ENCODE measurements at places on chromosomes 7 and 10.

- DNase-seq, result no peak
Measured at GRCh38 chr7:150863946-150864345, 11.6 kb downstream of the AOC1 start.

DNA sequence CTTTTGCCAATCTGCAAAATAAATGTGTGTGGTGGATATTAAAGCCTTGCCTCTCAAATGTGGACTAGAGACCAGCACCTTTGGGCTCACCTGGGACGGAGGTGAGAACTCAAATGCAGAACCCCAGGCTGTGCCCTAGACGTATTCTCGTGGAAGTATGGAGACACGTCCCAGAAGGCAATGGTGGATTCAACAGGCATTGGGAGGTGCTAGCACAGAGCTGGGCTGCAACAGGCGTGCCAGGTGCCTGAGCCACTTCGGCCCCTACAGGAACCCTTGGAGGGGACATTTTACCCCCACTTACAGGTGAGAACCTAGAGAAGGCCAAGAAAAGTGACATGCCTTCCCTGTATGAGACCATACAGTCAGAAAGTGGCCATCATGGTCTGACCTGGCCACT, 12.2 kb downstream of the DDX56 start:
- no peak for DNase-seq

- DNase-seq, result no peak
Measured at GRCh38 chr7:72334066-72334465, 78.1 kb downstream of the CALN1 start.

DNA sequence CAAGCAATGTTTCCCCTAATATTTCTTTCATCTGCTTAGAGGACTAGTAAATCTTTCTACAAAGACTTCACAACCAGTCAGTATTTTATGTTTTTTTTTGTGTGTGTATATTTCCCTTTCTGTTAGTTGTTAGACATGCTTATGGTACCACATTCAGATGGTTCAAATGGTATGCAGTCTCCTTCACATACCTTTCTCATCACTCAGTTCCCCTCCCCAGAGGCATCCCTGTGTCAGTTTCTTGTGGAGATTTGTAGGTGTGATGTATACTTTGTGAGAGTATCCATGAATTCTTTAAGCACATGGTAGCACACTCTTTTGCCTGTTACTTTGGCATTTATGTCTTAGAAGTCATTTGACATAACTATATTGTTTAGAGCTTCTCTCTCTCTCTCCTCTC, 4.4 kb downstream of the ZNF485 start:
- DNase-seq, result no peak

- DNase-seq, result peak; percentile 1
Measured at GRCh38 chr10:120950051-120950561, 98.9 kb downstream of the WDR11 start.

DNA sequence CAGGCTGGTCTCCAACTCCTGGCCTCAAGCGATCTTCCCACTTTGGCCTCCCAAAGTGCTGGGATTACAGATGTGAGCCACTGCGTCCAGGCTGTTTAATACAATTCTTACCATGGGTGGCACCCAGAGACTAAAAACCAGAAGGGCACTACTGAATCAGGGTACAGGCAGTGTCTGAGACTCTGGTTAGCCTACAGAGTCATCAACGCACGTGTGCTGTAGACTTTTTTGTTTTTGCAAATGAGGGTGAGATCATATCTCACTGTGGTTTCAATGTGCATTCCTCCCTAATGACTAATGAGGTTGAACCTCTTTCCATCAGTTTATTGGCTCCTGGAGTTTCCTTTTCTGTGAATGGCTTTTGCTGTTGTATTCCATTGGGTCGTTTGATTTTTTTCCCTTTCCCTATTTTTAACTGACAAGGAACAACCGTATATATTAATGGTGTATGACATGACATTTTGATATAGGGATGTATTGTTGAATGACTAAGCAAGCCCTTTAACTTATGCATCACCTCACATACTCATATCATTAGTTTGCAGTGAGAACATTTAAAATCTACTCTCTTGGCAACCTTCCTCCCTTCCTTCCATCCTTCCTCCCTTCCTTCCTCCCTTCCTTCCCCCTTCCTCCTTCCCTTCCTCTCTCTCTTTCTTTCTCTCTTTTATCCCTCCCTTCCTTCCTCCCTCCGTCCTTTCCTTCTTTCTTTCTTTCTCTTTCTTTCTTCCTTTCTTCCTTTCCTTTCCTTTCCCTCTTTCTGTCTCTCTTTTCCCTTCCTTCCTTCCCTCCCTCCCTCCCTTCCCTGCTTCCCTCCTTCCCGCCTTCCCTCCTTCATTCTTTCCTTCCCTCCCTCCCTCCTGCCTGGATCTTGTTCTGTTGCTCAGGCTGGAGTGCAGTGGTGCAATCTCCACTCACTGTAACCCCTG, 9.3 kb upstream of the TMEM270 start:
- DNase-seq, result peak; percentile 82

DNA sequence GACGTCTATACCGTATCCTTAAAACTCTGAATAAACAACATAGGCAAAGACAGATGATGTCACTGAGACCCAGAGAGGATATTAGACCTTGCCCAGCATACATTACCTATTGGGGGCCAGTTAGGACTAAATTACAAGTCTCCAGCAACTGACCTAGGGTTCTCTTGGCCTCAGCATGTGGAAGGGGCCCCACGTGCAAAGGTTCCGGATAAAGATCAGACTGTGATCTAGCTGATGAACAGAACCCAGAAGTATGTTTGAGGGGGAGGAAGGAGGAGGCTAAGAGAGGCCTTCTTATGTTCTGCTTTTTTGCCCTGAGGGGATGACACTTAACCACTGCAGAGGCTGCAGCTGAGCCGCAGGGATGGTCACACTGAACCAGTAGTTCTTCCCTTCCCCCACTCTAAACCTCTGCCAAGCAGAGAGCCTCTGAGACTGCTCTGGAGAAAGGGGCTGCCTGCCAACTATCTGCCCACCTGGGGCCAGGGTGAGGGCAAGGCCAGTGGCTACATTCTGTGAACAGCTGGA, 24.0 kb upstream of the KMT2C start:
- DNase-seq, result peak; percentile 8

GRCh38 chr7:511476-512145, 8.0 kb downstream of the PDGFA start:
- DNase-seq, result no peak

- DNase-seq, result no peak
Measured at GRCh38 chr10:47195274-47195885, 104.6 kb upstream of the GDF10 start.

DNA sequence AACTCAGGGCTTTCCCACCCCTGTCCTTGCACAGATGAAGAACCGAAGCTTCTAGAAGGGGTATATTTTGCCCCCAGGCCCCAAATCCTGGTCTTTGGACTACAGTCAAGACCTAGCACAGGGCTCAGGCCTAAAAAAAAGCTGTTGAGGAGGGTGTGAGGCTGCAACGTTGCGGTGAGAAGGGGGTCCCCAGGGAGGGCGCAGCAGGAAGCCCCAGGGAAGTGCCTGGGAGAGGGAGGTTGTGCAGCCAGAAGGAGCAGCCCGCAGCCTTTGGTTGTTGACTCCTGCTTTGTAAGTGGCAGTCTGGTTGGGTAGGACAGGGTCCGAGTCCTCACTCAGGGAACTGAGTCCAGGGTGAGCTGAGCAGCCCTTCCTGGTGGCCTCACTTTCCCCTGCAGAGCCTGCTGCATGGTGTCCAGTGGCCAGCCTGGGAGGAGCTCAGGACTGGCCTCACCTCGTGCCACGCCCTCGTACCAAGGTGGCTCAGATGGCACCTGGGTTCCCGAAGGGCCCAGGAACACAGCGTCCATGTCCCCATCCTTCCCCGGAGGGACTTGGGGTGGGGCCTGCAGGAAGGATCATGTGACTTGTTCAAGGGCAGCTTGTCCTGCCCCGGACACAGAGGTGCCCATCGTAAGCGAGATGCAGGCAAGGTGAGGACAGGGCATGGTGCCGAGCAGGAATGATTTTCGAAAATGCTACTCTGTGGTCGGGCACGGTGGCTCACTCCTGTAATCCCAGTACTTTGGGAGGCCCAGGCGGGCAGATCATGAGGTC, 166.4 kb upstream of the TNRC18 start:
- DNase-seq, result no peak

DNA sequence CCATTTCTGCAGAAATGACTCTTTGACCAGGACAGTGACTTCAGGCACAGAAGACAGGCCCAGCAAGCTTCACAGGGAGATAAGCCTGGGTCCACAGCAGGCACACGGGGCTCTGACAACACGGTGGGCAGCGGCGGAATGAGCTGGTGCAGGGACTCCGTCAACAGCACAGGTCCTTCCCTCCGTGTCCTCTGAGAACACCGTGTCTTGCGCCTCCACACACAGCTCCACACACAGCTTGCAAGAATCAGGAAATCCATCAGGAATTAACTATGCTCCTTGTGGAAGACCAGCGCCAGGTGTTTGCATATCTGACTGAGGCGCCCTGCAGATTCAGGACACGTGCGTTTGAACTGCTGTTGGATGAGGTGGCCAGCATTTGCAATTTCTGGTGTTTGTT, 39.6 kb downstream of the TCERG1L start:
- DNase-seq, result no peak

DNA sequence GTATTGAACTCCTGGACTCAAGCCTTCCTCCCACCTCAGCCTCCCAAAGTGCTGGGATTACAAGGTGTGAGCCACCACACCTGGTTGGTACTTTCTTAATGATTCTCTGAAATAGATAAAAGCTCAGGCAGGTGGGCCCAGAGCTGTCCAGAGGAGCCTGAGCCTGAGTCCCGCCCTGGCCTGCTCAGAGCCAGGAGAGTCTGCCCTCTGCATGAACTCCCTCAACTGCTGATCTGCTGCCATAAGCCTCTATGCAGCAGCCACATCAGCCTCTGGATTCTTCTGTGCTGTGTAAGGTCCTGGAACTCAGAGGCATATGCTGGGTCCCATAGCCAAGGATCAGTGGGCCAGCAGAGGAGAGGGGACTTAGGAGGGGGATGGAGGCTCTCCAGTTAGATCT, 23.1 kb upstream of the DDIT4 start:
- no peak for DNase-seq

GRCh38 chr10:125020386-125020785, 78.5 kb downstream of the ZRANB1 start:
- no peak for DNase-seq

GRCh38 chr7:16747102-16747501, 6.5 kb upstream of the TSPAN13 start:
- DNase-seq, result no peak

DNA sequence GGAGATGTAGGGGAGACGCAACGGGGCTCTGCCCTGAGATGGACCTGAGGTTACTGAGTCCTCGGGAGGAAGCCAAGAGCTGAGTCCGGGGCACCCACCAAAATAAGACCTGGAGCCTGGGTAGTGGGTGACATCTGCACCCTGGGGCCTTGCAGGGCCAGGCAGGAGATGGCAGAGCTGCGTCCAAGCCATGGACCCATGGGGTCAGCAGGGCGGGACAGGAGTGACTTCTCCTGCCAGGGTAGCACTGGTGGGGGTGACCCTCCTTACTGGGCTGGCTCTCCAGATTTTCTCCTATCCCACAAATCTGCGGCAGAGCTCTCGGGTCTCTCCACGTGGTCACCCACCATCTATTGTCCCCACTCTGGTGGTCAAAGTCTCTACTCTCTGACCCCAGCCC, 2.1 kb downstream of the GHRHR start:
- no peak for DNase-seq

- DNase-seq, result no peak
Measured at GRCh38 chr10:20795391-20795790, 101.7 kb downstream of the NEBL start.

Data from amniotic stem cell (primary cell).